Karpas-422 (cell line): ENCODE measurements at places on chromosomes 7 and 10. TPM values are rescaled to one million over a fixed set of nuclear protein-coding genes. Genes with fewer than 3 reads are reported as not detected.
A peak's percentile ranks its signal among the peaks of the same experiment; 100 is the strongest.

- no peak overlapping the region for H3K4me3 ChIP-seq
- no peak for DNase-seq
- no peaks in the 10 kb centered on the region for H3K27me3 ChIP-seq
These were observed 111.6 kb downstream of the HTR5A start for GRCh38 chr7:155181768-155182167.

GRCh38 chr10:78432583-78432982, 398.9 kb downstream of the RPS24 start:
- peaks cover 100% of the 10 kb centered on the region for H3K4me1 ChIP-seq
- peak; percentile 65 for DNase-seq
- H3K4me3 ChIP-seq: peak overlapping the region; percentile 2; the same call in 1 of the 2 replicates
- peak overlapping the region; percentile 89 for H3K27ac ChIP-seq

DNA sequence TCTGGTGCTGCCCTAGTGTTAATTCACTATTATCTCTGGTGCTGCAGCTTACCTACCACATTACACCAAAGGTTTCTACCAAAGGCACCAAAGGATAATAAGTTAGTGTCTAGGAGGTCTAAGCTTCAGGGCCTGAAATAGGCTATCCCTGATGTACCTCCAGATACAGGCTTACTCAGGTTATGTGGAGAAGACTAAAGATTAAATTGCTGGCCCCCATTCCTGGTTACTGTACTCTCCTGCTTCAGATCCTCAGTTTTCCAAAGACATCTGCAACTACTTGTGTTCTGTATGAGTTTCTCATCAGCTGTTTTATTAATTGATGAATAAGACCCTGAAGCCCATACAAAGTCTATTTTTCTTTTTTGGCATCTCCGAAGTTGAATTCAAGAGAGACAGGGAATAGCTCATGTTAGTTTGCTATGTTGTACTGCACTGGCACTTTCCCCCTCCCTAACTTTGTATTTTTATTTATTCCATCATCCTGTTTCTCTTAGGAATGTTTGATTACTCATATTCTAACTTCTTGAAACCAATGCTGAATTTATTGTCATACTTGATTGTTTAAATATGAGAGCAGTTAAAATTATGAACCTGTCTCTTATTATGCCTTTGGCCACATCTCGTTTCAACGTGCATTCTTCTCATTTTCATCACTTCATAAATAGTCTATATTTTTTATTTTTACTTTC, 85.9 kb downstream of the PON1 start:
- DNase-seq: no peak
- H3K4me1 ChIP-seq: no peaks in the 10 kb centered on the region
- H3K27me3 ChIP-seq: 0 out of 2 replicates have a peak, but pooled peaks cover 3% of the 10 kb centered on the region
- H3K36me3 ChIP-seq: no peaks in the 10 kb centered on the region
- no peak overlapping the region for H3K4me3 ChIP-seq
- H3K27ac ChIP-seq: no peak overlapping the region

DNA sequence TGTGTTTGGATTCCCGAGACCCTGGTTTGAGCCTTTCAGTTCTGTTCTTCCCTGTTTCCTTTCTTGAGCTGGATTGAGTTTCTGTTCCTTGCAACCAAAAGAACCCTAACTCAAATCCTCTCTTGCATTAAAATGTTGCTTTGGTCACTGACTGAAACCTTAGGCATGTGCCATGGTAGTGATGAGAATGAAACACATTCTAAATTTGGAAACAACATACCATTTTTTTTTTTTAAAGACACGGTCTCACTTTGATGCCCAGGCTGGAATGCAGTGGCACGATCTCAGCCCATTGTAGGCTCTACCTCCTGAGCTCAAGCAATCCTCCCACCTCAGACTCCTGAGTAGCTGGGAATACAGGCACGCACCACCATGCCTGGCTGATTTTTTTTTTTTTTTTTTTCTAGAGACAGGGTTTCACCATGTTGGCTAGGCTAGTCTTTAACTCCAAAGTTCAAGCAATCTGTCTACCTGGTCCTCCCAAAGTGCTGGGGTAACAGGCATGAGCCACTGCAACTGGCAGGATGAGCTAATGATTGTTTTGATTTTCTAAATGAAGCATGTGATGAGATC, 8.4 kb downstream of the THAP5 start:
- H3K27ac ChIP-seq: no peak overlapping the region
- no peaks in the 10 kb centered on the region for H3K27me3 ChIP-seq
- H3K4me1 ChIP-seq: no peaks in the 10 kb centered on the region; the same call in 1 of the 2 replicates

DNA sequence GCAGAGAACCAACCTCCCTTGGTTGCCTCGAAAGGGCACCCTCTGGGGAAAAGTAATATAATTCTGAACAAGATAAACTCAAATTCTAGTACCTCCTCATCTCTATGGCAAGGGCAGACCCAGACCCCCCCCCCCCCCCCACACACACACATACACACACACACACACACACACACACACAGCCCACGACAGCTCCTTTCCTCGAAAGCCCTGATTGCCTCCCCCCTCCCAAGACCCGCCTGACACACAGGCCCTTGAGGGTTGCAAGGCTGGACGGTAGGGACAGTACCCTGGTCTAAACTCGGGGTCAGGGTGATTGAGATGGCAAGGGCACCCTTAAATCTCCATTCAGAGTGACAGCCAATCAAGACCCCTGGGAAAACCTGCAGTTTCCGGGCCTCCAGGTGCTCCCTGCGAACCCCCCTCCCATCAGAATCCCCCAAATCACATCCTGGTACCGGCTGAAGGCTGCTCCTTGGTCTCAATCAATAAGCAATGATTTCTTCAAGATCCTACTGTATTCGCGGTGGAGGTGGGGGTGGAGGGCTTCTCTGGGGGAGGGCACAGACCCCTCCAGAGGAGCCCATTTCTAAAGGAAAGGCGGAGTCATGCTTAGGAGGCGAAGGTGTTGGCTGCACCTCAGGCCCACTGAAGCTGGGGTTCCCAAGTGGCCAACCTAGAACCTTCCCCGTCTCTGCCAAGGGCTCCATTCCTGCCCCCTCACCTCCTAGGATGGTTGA, 100.7 kb downstream of the HIP1 start:
- no peaks in the 10 kb centered on the region for H3K27me3 ChIP-seq
- no peaks in the 10 kb centered on the region for H3K36me3 ChIP-seq
- no peaks in the 10 kb centered on the region for H3K4me1 ChIP-seq

Gene MMP21
- not detected in 2 replicates for total RNA-seq
